ENCODE measurements at places on chromosomes 6 and 20.

- no peak for DNase-seq
Measured at GRCh38 chr6:29943053-29943966, 978 bp downstream of the HLA-A start.

DNA sequence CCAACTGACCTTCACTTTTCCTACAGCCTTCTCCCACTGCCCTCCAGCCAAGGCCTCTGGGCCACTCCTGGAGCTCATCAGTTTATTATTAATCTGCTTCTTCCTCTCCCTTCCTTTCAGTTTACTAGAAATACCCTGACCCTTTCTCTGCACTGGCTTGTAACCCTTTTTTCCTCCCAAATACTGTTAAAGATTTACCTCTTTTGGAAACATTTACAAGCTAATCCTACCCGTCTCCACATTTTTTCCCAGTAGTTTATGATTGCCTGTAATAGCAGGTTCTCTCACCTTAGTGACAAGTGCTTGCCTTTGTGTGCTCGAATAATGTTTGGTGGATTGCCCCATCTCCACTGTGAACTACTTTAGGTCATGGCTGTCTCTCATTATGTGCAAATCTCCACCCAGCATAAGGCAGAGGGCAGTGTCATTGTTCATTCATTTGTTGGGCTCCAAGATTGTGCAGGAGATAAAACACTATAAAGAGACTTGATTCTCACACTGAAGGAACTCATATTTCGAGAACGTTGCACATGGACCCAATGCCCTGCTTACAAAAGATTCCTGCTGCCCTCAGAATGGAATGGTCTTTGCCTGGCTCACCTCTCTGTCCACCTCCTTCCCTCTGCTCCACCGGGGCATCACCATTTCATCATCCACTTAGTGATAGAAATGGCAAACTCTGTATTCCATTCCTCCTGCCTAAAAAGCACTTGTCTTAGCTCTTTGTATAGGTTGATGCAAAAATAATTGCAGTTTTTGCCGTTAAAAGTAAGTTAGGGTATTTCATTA is 491.1 kb downstream of the UTRN start:
- DNase-seq, result no peak

DNA sequence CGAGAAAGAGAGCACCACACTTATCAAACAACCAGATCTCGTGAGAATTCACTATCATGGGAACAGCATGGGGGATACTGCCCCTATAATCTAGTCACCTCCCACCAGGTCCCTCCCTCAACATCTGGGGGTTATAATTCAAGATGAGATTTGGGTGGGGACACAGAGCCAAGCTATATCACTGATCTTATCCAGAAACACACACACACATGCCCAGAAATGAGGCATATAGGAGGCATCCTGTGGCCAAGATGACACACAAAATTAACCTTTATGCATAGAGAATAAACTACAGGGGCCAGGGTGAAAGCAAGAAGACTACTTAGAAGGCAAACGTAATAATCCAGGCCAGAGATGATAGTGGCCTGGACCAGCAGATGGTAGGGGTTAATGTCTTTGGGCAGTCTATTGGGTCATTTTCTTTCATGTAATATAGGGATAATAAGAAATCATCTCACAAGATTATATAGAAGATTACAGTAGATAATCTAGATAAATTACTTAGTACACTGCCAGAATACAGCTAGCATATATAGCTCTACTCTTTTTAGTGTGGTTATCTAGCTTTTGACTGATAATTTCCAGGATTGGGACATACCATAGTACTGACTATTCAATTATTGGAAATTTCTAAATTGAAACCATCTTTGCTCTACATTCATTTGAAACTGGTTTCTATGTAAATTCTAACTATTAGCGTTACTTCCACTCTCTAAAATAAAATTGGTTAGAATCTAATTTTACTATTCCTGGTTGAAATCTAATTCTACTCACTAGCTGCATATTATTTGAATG is 20.0 kb downstream of the RNF144B start:
- DNase-seq, result no peak

DNA sequence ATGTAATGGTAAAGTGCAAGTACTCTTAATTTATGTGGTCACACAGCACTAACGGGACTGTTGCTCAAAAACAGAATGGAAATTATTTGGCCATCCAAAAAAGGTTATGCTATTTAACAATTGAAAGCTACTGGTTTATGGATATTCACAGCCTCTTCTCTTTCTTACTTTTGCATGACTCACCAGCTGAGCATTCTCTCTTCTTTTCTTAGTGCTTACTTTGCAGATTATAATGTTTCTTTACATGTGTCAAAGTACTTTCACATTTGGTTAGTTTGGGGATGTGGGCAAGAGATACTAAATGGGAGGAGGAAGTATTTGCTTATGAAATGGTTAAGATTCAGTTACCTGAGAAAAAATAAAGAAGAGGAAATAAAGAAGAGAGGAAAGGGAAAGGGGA is 610.5 kb downstream of the HTR1B start:
- no peak for DNase-seq

DNA sequence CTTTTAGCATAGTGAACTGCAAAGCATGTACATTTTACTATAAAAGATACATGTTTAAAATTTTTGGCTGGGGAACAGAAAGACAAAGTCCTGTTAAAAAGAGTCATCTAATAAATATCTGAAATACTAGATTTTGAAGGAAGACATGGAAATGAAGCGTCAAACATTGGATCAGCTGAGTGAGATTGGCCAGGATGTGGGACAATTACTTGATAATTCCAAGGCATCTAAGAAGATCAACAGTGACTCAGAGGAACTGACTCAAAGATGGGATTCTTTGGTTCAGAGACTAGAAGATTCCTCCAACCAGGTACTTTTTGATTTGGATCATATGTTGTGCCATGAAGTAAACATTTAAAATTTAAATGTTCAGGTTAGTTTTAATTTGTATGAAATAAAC is 162.3 kb downstream of the UTRN start:
- no peak for DNase-seq

GRCh38 chr20:50192364-50193198 is 2.0 kb downstream of the CEBPB start:
- DNase-seq, result peak; percentile 64

- DNase-seq, result no peak
Measured at GRCh38 chr6:57432157-57432556, 114.7 kb downstream of the PRIM2 start.

GRCh38 chr20:40811004-40811403 is 122.0 kb upstream of the MAFB start:
- DNase-seq, result no peak

DNA sequence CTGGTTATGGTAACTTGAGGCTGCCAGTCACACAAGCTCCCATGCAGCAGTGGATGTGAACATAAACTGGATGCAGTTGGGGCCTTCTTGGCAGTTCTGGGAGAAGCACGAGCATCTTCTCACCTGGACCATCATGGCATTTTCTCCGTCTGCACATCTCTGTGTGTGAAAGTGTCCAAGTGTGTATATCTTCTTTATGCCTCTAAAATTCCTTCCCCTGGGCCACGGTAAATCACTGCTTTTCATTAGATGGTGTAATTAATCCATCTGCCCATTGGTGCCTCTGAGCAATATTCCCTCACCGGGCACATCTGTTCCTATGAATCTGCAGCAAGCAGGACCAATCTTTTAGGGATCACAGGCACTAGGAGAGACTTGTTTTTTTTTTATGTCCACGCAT is 138.0 kb downstream of the MAP3K7 start:
- no peak for DNase-seq

- DNase-seq, result no peak
Measured at GRCh38 chr6:133995296-133995695, 42.3 kb downstream of the TBPL1 start.

DNA sequence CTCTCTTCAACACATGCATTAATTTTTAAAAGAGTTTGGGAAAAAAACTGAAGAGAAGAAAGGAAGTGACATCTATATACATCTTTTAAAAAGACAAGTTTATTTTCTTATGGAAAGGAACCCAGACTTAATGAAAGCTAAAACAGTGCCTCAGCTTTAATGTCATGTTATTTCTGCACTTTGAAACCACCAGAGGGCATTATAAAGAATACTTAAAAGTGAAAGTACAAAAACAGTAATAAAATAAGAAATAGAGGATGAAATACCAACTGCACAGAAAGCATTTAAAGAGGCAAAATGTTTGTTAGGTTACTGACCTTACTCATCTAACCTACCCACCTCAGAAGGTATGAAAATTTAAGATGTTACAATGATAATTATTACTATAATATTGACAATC is 98.8 kb downstream of the HUS1B start:
- DNase-seq, result no peak

- DNase-seq, result no peak
Measured at GRCh38 chr20:2692036-2692885, at the start of gene EBF4. TSS of gene EBF4 (plus strand) at chr20:2692780. CDS start at chr20:2693646, 866 bp downstream.

- no peak for DNase-seq
Measured at GRCh38 chr6:44038543-44039065, 88.6 kb downstream of the MRPL14 start.

DNA sequence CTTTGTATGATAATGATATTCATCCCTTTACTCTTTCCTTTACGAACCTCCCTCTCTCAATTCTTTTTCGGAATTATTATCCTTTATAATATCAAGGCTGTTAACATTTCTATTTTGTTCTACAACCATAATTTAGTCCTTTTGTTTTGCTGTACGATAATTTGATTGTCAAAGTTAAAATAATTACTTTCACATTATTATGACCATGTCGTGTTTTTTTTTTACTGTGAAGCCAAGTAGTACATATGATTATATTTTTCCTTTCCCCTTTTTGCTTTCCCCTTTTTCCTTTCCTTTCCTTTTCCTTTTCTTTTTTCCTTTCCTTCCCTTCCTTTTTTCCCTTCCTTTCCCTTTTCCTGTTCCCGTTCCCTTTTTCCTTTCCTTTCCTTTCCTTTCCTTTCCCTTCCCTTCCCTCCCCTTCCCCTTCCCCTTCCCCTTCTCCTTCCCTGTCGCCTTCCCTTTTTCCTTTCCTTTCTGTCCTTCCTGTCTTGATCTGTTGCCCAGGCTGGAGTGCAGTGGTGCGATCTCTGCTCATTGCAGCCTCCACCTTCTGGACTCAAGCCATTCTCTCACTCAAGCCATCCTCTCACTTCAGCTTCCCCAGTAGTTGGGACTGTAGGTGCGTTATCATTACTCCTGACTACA is 19.5 kb downstream of the CD2AP start:
- DNase-seq, result no peak

GRCh38 chr20:63830841-63831588 is at the start of gene ZBTB46:
TSS of gene ZBTB46 (minus strand) at chr20:63831264. CDS start at chr20:63790757, 40,507 bp downstream.
- no peak for DNase-seq

- no peak for DNase-seq
Measured at GRCh38 chr6:143803769-143804568, 39.2 kb upstream of the LTV1 start.

DNA sequence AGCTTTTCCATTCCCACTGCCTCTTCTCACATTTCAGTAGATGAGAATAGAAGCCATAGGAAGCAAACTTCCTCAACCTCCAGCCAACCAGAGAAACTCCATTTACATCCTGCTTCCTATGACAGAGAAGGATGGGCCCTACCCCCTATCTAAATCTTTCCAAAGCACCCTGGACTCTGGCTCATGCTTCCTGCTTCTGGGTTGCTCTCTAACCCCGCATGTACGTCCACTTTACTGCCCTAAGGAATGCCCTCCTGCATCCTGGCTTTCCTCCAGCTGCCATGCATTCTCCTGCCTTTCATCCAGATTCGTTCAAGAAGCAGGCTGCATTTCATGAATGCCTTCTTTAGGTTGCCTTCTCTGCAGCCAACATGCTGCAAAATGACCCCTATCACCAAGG is 91.9 kb downstream of the FAM217A start:
- no peak for DNase-seq

DNA sequence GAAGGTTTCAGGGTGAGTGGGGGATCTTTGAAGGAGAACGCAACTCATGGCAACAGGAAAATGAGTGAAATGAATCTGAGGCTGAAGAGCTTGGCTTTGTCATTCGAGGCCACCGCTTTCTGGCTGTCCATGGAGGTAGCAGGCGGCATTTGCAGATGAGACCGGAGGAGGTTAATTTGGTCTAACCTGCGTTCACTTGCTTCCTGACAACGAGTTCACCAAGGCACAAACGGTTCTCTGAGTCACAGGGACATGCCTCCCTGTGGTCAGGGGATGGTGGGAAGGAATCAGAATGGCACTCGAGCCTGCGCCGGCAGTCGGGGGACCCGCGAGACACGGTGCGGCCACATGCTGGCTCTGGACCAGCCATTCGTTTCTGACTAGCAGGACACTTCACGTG is 75.0 kb downstream of the IRF4 start:
- DNase-seq, result no peak

DNA sequence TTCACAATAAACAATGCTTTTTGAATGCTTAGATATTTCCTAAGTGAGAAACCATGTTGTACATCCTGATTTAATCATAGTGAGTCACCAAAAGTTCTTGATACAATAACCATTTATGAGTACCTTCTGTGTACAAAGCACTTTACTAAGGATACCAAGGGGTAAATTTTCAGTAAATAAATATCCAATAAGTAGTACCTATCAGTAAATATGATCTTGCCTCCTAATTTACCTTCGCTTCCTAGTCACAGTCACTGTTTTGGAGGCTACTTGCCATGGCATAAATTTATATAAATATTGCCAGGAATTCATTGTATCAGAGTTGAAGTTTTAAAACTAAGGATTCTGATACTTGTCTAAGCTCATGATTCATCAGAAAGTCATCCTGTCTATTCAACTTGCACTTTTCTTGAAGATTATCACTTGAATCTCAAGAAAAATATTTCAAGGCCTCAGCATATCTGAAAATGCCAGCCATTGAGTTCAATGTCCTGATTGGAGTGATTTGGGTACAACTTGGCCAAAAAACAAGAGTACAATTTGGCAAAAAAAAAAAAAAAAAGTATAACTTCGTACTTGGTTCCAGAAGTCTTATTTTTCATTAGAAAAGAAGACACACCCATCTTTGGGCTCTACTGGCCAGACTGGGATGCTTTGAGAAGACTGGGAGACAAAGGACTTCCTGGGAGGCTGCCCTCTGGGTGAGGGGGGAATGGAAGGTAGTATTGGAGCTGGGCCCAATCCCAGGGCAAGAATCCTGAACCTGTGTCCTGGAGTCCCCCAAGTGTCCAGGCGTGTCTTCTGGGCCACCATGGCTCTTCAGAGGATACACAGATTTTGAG is 32.8 kb downstream of the RAB22A start:
- no peak for DNase-seq

DNA sequence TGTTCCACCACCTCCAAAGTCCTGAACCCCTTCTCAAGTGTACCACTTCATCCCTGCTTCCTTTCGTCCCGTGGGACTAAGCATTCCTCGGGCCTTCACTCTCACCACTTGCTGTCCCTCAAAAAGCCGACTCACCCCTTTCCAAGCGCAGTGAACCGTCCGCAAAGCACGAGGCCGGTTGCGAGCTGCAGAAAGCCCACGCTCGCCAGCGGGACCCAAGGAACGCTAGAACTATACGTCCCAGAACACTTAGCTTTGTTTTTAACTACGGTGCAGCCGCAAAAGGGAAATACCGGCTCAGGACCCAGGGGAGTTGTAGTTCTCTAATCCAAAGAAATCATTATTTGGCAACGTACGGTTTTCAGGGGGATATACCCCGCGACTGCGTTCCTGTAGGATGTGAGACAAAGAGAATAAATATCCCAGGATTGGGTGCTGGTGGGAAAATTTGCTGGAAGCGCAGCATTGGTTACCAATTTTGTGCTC is 416 bp upstream of the POLR1H start:
- no peak for DNase-seq

Measured in GM12864 (cell line).